ENCODE measurements at places on chromosomes 6 and 20. TPM values are rescaled to one million over a fixed set of nuclear protein-coding genes. Genes with fewer than 3 reads are reported as not detected.

Gene LY6G6C
- total RNA-seq = not detected

Gene COL20A1
- total RNA-seq = 0.97 TPM

Gene SOBP
- total RNA-seq = 21.2 TPM

Gene HSPA1B
- total RNA-seq = 59.7 TPM

Gene TRIM40
- not detected for total RNA-seq

Gene SAMD5
- total RNA-seq = 15.0 TPM

Gene ZSCAN31
- 33.9 TPM for total RNA-seq

Gene HACE1
- total RNA-seq = 44.3 TPM

Gene PGC
- total RNA-seq = 0.91 TPM
